ENCODE measurements at places on chromosomes 7 and 10.

DNA sequence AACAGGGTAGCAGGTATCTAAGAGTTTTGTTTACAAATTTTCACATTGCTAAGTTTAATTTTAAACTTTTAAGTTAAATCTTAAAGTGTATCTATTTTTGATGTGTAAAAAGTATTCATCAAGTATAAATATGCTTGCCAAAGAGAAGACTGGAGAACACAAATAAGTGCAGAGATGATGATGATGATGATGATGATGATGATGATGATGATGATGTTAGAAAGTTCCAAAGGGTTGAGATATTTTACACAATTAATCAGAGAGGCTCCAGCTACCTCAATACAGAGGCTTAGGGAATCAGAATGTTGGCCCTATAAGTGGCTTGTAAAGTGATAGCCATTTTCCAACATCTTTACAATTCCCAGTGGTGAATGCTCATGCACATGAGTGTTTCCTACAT, 209.0 kb upstream of the NPVF start:
- no peak for DNase-seq

- no peak for DNase-seq
These were observed 69.2 kb downstream of the CPVL start for GRCh38 chr7:29077176-29077575.

- no peak for DNase-seq
These were observed 428.6 kb downstream of the TCERG1L start for GRCh38 chr10:130882906-130883305.

DNA sequence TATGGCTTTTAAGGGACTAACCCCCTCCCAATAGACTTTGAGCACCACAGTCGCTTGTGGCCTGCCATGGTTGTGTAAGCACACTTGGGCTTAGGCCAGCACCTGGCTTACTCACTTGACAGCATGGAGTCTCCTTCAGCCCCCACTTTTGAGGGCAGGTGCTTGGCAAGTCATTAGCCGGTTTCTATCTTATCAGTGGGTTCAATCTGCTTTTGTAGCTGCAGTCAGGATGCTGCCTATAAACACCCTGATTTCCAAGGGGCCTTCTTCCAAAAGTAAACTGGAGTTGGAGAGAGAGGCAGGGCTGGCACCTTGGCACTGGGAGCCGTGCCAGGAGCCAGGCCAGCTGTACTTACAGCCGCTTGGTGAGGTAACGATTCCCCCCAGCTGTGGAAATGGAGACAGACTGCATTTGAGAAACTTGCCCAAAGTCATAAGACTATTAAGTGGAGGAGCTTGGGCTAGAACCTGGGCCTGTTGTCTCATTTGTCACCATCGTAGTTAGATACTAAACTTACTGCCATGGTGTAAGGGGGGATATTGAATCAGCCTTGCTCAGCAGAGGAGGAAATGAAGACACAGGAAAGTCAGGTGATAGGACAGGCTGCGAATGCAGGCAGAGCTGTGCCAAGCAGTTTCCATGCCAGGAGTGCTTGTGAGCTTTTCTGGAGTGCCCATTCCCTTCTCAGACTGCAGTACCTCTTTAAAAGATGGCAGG, 92.2 kb upstream of the EFCAB10 start:
- DNase-seq, result no peak

DNA sequence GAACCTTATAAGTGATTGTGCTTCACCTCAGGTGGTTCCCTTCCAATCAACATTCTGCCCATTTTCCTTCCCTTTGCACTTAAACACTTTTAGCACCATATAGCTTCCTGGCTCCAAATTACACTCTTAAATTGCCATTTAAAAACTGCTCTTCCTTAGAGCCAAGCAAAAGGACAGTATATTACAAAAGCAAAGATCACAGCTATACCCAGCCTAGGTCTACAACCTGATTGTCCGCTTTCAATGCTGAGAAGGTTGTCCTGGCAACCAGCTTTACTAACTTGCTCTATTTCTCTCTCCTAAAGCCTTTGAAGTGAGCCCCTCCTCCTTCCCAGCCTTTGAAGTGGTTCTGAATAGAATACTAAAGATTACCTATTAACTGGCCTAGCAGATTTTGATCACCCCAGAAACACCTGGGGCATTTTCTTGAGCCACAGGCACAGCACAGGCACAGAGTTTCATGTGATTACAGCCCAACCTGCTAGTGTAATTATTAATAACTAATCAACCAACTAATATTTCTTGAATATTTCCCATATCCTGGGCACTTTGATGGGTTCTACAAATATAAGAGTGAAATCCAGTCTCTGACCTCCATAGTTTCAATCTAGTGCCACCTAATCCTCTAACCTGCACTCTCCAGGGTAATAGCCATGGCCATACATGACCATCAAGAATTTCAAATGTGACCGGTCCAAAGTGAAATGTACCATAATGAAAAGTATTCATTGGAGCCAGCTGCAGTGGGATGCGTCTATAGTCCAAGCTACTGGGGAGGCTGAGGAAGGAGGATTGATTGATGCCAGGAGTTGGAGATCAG, 63.6 kb upstream of the TRIM24 start:
- DNase-seq, result no peak

- no peak for DNase-seq
These were observed 202.8 kb downstream of the IPMK start for GRCh38 chr10:58064714-58065528.

- DNase-seq, result no peak
These were observed 244.7 kb upstream of the CELF2 start for GRCh38 chr10:10772874-10773508.

DNA sequence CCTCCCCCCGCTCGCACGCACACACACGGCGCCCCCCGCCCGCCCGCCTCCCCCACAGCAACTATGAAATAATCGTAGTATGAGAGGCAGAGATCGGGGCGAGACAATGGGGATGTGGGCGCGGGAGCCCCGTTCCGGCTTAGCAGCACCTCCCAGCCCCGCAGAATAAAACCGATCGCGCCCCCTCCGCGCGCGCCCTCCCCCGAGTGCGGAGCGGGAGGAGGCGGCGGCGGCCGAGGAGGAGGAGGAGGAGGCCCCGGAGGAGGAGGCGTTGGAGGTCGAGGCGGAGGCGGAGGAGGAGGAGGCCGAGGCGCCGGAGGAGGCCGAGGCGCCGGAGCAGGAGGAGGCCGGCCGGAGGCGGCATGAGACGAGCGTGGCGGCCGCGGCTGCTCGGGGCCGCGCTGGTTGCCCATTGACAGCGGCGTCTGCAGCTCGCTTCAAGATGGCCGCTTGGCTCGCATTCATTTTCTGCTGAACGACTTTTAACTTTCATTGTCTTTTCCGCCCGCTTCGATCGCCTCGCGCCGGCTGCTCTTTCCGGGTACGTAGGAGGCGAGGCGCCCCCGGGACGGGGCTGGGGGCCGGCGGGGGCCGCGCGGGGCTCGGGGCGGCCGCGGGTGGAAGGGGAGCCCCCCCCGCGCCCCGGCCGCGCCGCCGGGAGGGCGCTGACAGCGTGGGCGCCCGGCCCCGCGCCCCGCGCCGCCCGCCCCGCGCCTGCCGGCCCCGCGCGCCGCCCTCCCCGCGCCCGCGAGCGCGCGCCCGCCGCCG, 441 bp downstream of the BMI1 start:
- no peak for DNase-seq

GRCh38 chr7:149794661-149795060, 21.3 kb upstream of the ZNF467 start:
- no peak for DNase-seq

GRCh38 chr7:138892812-138893211, 88.4 kb downstream of the KIAA1549 start:
- no peak for DNase-seq

GRCh38 chr7:36475381-36475780, 85.7 kb downstream of the ANLN start:
- DNase-seq, result no peak

GRCh38 chr10:90274721-90275468, 573.5 kb downstream of the KIF20B start:
- no peak for DNase-seq

GRCh38 chr10:78058562-78058961, 24.9 kb downstream of the RPS24 start:
- DNase-seq, result no peak

DNA sequence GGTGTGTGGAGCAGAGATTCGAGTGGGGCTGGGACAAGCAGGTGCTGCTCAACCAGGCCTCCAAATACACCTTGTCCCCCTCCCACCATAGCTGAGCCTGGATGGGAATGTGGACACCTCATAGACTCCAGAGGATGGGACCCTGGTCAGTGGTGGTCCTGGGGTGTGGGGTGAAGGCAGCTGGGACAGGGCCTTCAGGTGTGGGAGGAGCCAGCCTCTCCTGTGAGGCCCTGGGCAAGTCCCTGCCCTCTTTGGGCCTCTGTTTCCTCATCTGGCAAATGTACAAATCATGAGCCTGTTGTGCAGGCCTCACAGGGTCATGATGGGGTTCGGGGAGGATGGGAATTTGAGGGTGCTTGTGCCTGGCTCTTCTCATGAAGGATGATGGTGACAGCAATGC, 362.9 kb upstream of the NUPR2 start:
- DNase-seq, result no peak

- DNase-seq, result no peak
These were observed 226.9 kb downstream of the TNS3 start for GRCh38 chr7:47354831-47355541.

DNA sequence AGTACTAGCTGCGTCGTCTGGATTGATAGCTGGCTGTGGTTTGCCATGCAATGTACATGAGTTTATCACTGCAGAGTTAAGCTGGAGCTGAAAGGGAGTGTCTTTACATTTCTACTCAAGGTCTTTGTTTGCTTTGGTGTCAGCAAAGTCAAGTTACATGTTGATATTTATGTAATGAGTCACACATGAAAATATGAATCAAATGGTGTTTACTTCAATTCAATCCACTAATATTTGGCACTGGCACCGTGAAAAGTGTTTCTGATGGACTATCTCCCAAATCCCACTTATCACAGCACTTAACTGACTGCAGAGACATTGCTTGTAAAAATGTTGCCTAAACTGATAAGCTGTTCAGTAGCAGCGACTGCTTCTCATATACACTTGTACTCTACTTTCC, 395.9 kb downstream of the TFEC start:
- no peak for DNase-seq

GRCh38 chr7:124996778-124997177, 67.2 kb upstream of the POT1 start:
- no peak for DNase-seq

DNA sequence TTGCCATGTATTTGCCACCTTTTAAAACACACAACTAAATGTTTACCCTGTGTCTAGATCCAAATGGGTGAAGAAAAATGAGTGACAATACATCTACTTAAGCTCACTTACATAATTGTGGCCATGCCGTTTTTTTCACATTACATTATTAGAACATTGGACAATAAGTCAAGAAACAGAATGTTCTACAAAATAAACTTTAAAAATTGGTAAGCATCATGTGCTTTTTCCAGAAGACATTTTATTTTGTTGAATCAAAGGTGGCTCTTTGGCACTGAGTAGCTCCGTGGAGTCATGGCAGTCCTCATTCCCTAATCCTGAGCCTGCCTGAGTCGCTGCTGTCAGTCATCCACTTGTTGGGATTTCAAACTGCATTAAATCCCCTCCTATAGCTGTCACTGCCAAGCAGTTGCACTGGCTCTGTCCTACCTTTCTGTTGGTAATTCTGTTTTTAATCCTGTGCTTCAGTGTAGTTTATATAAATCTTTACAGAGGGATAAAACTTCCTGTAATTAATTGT, 32.3 kb downstream of the CAV1 start:
- no peak for DNase-seq

DNA sequence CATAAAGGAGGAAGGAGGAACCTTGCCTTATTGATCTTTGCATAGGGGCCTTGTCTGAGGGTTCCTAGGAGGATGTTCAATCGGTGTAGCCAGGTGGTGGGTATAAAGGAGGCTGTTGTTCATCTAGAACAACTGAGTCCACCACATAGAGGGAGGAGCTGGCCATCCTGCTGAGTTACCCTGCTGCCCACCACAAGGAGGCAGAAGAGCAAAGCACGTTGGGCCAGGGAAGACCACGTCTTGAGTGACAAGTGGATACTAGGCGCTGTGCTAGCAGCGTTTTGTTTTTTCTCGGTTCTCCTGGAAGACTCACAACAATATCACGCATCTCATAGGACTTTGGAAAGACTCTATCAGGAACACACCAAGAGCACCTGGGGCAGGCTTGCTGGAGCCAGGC, 20.0 kb downstream of the FOXI2 start:
- no peak for DNase-seq

- DNase-seq, result no peak
These were observed 239.0 kb upstream of the KLF6 start for GRCh38 chr10:4024027-4024426.

DNA sequence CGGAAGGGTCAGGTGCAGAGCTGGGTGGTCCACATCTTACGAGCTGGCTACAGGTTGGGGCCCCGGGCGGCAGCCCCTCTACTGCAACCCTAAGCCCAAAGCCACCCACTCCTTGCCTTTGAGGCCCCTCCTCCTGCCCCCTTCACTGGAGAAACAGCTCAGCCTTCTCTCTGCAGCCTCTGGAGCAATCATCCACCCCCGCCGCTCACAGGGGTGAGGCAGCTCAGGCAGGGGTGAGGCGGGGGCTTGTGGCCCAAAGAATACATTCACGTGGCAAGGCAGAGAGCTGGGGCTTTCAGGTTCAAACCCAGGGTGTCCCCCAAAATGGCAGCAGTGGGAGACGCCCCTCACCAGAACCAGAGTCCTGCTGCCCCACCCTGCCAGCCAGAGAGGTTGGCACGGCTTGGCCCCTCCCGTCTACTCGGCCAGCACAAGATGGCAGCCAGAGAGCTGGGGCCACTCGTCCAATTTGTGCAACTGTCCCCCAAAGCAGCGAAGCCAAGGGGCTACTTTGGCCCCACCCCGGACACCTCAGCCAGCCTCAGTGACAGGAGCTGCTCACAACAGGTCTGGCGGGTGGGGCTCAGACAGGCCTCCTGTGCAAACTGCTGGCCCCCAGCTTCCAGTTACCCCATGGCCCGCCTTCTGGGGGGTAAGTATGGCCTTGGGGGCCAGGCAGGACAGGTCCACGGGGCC, 7.2 kb downstream of the GNB2 start:
- DNase-seq, result no peak

GRCh38 chr7:44733708-44734481, 14.8 kb upstream of the ZMIZ2 start:
- DNase-seq, result no peak

GRCh38 chr7:144028547-144028946, 20.2 kb upstream of the OR2A5 start:
- no peak for DNase-seq

- DNase-seq, result no peak
These were observed 101.7 kb downstream of the SLC16A9 start for GRCh38 chr10:59607970-59608369.

GRCh38 chr10:126235979-126236851, 152.1 kb downstream of the ADAM12 start:
- no peak for DNase-seq
